ENCODE measurements at places on chromosomes 6 and 20. TPM values are rescaled to one million over a fixed set of nuclear protein-coding genes. Genes with fewer than 3 reads are reported as not detected.

OSER1 gene
- 40.6 TPM for polyA plus RNA-seq

- no peak for DNase-seq
Observed at GRCh38 chr6:94623586-94623985, 953.7 kb upstream of the MANEA start.

GRCh38 chr6:161498359-161498758, 224.5 kb upstream of the AGPAT4 start:
- no peak for DNase-seq

DNA sequence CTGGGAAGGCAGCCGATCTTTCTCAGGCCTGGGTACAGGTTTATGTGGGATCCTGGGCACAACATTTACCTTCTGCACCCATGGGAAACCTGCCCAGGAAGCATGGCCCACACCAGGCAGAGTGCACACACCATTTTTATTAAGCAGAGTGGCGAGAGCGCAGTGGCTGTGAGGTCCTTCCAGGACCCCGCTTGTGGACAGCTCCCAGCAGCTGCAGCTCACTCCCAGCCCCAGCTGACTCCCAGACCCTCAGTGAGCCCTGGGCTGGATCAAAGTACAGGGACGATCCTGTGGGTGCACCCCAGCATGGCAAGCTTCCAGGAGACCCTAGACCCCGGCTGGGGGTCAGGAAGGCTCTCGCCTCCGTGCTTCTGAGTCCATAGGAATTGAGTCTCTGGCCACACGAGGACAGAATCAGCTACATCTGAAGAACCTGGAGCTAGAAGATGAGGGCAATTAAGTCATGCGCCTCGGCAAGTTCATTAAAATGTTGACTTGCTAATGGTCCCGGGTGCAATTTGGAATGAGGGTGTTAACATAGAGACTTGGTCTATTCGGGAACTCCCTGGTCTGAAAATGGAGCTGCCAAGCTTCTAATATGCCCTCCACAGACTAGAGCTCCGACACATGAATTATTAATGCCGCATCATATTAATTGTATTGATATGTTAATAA, 65.4 kb upstream of the SLCO4A1 start:
- peak; percentile 29 for DNase-seq

- DNase-seq: no peak
Observed at GRCh38 chr6:103396768-103397167, 1463.0 kb downstream of the HACE1 start.

DDO gene
- 0.60 TPM for polyA plus RNA-seq

- DNase-seq: no peak
Observed at GRCh38 chr6:101776919-101777350, 383.4 kb downstream of the GRIK2 start.

- peak; percentile 41 for DNase-seq
Observed at GRCh38 chr20:19758501-19759331, 658 bp downstream of the RIN2 start.

- no peak for DNase-seq
Observed at GRCh38 chr6:151276112-151276740, 36.5 kb downstream of the AKAP12 start.

ARMH2 gene
- not detected for polyA plus RNA-seq

GRCh38 chr20:9280666-9281065, 211.8 kb downstream of the PLCB4 start:
- DNase-seq: no peak

DNA sequence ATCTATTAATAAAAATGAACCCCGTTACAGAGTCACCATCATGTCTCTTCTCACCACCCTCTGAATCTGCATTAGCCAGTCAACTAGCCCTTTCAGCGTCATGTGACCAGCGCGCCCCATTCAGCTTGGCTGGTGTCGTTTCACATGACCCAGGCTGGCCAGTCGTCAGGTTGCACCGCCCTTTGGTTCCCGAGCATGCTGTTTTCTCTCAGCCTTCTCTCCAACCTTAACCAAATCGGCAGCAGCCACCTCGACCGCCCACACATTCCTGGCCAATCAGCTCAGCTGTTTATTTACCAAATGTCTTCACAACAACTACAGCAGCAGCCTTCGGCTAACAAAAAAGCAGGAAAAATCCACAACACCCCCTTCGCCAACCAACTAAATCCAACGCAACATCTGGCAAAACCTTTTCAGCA, 5.6 kb downstream of the SRSF3 start:
- no peak for DNase-seq

BPI gene
- polyA plus RNA-seq: 0.13 TPM

DNA sequence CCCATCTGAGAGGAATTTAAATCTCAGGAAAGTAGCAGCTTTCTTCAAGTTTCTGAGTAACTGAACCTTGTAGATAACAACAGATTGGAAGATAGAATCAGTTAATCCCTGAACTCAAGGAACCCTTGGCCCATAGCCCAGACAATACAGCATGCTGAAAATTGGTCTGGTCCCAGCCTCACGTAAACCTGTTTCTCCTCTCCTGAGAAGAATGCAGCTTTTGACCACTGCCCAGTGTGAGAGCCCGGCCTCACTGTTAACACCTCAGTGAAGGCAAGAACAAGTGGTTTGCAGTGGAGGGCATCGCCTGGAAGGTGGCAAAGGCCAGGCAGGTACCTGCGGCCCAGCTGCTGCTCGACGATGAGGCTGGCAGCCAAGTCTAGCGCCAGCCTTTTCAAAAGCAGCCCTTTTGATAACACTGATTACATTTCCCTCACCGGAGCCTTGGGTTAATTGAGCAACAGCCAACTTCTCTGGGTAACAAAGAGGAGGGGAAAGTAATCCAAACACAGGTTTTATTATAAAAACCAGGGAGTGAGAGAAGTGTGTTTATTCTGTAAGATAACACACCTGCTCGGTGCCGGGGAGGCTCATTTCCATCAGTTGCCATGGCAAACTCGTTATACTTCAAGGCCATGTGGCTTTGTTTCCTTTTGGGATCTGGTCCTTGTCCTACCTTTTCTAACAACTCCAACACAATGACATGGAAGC, 54.0 kb downstream of the TRAF3IP2 start:
- DNase-seq: no peak

HLA-DRA gene
- 77.2 TPM for polyA plus RNA-seq

NHSL1 gene
- polyA plus RNA-seq: 13.6 TPM

DNA sequence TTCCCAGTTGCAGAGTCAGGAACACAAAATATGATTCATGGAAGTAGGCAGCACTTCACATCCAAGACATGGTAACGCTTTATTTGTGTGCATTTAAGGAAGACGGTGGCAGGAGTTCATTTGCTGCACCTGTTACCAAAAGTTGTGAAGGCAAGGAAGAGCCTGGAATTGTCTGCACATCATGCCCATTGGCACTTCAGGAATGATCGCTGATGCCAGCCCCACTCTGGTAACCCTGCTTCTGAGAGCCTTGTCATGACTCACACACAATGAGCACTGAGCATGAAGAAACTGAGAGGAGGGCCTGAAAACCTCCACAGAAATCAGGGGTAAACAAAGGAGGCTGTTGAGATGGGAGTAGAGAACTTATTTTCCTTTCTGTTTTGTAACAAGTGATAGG, 181.1 kb downstream of the RPS12 start:
- no peak for DNase-seq

DNA sequence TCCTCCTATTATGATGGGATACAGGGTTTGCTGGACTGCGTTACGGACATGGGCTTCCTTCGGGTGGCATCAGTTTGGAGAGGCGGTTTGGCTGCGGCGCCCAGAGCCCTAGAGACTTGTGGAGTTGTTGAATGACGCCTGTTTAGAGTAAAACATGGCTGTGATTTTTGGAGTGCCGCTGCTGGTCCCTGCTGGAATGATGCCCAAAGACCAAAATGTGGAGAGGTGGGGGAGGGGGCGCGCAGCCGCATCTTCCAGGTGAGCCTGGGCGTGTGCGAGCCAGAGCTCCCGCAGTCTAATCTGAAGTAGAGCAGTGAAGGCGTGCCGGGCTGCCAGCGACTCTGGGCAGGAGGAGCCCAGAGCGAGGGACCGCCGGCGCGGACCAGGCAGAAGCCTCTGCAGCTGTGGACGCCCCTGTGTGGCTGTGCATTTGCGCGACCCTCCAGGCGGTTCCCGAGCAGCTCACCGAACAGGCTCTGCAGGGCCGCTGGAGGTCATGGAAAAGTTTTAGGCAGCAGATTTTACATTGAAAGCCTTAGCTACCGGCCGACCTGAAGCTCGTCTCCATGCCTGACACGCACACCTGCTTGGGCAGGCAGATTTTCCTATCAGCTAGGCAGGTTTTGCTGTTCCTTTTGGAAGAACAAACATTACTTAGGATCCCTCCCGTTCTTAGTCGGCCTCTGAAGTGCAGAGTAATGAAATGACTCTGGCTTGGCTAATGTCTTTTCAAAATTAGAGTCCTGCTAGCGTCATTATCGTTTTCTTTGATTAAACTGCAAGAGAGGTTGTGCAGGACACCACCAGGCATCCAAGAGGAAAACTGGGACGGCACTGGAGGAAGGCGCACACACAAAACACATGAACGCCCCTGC, 298.2 kb downstream of the PHACTR1 start:
- DNase-seq: no peak

DNA sequence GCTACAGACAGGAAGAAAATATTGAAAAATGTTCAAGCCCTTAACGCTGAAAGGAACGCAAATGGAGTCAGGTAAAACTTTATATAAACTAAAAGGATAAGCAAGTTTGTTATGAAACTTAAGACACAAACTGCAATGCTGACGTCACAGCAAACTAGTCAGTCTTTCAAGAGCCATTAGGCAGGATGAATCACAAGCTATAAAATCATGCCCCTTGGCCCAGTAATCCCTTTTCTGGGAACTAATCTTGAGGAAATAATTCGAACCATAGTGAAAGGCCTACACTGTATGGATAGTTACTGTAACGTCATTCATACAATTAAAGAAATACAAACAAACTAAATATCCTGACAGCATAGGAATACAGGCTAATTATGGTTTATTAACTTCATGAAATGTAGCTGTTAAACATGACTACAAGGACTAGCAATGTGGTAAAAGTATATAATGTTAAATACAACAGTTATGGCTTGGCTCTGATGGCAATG, 42.7 kb upstream of the HINT3 start:
- no peak for DNase-seq

DNA sequence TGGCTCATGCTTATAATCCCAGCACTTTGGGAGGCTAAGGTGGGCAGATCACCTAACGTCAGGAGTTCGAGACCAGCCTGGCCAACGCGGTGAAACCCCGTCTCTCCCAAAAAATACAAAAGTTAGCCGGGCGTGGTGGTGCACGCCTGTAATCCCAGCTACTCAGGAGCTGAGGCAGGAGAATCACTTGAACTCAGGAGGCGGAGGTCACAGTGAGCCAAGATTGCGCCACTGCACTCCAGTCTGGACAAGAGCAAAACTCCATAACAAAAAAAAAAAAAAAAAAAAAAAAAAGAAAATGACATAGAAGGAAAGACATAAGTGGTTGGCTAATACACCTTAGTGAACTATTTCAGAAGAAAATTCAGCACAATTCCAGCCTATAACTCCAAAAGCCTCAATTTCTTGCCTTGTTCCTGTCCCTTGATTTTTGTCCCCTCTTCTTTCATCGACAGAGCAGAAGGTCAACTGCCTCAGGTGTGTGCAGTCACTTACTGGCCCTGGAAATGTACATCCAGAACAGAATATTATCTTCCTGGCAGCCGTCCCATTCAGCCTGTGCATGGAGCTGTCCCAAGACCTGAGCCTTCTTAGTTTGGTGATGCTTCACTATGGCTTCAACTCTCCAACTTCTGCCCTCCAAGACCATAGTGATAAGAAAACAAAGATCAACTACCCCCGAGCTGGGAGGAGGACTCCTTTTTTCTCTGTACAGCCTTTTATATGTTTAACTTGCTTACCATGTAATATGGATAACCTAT, 117.6 kb downstream of the LY86 start:
- DNase-seq: no peak

DNA sequence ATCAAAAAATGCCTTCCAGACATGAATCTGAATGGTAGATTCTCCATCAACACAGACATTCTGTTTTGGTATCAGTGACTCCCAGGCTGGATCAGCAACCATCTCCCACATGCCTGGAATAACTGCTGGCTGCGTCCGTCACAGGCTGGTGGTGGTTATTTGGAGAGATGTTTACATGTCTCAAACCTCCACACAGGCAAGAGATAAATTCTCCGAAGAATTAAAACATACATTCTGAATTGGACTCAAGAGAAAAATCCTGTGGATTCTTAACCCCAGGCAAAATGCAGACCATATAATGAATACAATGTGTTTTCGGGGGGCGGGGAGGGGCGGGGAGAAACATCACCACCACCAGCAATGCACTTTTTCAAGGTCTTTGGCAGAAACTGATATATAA, 108.2 kb downstream of the THBS2 start:
- no peak for DNase-seq

DNA sequence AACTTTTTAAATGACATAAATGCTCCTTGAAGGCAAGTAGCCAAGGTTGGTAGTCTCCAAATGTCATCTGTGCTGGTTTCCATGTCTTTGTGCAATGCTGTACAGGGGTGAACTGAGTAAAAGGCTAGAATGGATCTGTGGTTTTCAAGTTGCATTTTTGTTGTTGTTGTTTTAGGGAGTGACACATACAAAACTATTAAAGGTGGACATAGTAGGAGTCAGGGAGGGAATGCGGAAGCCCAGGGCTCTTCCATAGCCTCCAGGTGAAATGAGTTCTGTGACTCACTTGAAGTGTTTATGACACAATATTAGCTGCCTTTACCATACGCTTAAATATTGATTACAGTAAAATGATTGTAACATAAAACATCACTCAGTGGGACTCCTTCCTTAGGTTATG, 22.5 kb upstream of the QKI start:
- no peak for DNase-seq

- no peak for DNase-seq
Observed at GRCh38 chr20:61442075-61442670, 190.1 kb downstream of the CDH4 start.

- no peak for DNase-seq
Observed at GRCh38 chr6:150567823-150568383, 31.8 kb upstream of the PLEKHG1 start.

DNA sequence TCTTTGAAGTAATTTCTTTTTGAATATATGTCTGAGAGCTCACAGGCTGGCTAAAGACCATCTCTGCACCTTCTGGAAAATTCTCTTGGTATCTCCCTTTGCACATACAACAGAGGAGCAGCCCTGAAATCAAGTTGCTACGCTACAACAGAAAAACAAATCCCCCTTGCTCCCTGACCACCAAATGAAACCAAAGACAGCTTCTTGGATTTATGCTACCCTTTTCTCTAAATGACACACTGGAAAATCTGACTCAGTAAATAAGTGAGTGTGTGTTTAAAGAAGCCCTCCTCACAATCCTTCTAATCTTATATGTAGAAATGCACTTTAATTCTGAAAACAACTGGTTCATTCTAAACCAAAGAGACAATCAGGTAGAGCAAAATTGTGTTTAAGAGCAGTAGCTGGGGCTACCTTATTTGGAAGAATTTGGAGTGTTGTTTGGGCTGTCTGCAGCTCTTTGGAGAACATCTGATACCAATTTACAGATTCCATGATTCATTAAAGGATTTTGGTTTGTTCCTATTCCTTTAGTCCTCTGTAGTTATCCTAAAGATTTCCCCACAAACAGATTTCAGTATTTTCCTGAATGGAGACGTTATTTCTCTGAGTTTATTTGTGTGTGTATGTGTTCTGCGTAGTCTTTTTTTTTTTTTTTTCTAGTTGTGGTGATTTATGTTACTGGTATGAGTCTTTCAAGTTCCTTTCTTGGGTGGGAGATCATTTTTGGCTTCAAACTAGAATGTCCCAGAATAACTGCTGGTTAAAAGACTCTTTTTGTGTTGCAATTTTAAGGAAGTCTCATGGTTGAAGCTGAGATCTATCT, 36.4 kb upstream of the UTRN start:
- no peak for DNase-seq

All from left renal pelvis (tissue), 4 donors.